ENCODE measurements at places on chromosomes 12 and 14.

DNA sequence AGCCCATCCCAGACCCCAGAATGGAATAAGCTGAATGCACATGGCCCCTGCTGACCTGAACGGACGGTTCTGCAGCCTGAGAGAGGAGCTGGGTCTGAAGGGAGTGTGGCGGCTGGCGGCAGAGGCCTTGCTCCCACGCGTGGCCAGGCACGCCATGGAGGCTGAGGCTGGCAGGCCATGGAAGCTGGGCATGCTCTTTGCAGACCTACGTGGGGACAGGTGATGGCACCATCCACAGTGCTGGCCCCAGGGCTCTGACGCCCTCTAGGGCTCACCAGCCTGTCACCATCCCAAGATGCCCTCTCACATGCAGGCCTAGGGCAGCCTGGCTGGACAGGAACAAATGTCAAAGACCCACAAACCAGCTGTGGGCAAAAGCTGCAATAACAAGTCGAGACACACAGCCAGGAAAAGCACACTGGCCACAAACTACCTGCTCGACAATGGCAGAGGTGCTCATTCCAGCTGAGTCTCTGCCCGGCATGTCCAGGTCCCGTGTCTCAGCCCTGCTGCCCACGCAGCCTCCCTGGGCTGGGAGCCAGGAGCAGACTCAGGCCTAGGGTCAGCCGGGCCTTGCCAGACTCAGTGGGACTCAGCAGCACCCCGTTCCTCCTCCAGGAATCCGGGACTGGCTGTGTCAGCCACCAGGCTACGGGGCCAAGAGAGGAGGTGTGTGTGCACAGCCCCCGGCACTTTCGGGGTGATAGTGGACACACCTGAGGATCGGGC, 19.7 kb downstream of the BTBD6 start:
- no peak for DNase-seq

GRCh38 chr14:22549981-22550673, 38.9 kb downstream of the DAD1 start:
- no peak for DNase-seq

DNA sequence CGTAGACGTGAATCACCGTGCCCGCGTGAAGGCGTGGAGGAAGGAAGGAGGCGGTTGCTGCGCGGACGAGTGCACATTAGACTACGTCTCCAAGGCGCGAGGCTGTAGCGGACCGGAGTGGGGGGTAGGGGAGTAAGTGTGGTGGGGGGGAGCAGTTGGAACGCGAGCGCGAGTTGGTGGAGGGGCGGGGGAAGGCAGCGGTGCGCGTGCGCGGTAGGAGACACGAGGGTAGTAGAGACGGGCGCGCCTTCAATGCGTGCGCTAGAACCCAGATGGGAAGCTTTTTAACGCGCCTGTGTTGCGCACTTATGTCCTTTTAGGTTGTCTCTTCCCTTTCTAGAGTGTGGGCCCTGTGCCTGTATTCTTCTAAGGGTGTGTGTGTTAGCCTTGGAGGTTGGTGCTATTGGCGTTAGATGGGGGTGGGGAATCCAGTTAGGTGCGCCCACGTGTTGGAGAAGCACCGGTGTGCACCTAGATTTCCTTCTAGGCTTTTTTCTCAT, 604 bp downstream of the EIF4B start:
- peak; percentile 80 for DNase-seq

- no peak for DNase-seq
Measured at GRCh38 chr14:91343051-91343450, 74.6 kb downstream of the CCDC88C start.

DNA sequence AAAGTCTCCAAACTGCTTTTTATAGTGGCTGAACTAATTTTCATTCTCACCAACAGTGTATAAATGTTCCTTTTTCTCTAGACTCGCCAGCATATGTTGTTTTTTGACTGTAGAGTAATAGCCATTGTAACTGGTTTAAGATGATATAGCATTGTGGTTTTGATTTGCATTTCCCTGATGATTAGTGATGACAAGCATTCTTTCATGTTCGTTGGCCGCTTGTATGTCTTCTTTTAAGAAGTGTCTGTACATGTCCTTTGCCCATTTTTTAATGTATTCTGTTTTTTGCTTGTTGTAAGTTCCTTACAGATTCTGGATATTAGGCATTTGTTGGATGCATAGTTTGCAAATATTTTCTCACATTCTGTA, 404.9 kb downstream of the FLRT2 start:
- no peak for DNase-seq

DNA sequence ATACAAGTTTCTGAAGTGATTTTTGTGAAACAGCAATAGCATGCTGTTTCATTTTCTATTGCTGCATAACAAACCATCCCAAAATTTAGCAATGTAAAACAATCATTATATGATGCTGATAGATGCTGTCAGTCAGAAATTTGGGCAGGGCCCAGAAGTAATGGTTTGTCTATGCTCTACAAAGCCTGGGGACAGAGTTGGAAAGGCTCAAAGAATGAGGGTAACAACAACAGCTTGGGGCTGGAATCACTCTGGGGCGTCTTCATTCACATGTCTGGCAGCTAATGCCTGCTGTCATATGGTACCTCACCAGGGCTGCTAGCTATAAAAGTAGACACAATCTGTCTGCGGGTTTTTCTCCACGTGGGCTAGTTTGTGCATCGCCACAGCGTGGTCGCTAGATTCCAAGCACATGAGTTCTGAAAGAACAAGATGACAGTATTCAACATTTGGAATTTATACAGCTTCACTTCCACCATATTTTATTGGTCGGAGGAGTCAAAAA, 176.5 kb downstream of the BMP4 start:
- no peak for DNase-seq

DNA sequence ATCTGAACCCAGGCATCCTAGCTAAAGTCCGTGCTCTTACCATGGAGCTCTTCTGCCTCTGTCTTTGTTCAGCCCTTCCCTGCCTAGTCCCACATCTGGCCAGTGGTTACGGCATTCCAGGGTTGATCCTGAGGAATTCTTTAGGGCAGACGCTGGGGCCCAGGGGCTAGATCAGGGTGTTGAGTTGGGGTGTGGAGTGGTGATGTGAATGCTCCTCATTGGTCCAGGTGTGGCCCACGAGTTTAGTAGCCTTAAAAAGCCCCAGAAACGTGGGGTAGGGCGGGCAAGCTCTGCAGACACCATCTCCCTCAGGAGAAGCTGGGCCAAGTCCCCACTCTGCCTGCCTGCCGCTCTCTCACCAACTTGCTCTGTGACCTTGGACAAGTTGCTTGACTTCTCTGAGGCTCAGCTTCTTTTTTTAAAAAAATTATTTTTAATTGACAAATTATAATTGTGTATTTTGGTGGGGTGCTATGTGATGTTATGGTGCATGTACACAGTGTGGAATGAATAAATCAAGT, 9.0 kb upstream of the SERPINA6 start:
- no peak for DNase-seq

DNA sequence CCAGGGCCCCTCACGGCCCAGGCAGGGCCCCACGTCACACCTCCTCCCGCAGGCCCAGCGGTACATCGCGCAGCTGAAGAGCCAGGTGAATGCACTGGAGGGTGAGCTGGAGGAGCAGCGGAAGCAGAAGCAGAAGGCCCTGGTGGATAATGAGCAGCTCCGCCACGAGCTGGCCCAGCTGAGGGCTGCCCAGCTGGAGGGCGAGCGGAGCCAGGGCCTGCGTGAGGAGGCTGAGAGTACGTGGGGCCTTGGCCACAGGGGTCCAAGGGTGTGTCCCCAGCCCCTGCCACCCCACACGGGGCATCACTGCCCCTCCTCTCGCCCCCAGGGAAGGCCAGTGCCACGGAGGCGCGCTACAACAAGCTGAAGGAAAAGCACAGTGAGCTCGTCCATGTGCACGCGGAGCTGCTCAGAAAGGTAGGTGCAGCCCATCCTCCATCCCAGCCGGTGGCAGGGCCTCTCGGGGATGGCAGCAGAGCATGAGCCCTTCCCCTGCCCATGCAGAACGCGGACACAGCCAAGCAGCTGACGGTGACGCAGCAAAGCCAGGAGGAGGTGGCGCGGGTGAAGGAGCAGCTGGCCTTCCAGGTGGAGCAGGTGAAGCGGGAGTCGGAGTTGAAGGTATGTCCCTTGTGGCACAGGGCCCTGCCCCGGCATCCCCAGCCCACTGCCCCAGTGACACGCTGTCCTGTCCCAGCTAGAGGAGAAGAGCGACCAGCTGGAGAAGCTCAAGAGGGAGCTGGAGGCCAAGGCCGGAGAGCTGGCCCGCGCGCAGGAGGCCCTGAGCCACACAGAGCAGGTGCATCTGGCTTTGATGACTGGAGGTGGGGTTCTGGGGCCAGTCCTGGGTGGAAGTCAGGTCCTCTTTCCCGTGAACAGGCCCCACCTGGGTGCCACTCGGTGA, 20.9 kb downstream of the HIP1R start:
- DNase-seq = no peak

- peak; percentile 87 for DNase-seq
Measured at GRCh38 chr14:52315355-52315718, 1.2 kb downstream of the PTGER2 start.

- DNase-seq = no peak
Measured at GRCh38 chr12:97017213-97017612, 110.2 kb downstream of the NEDD1 start.

- DNase-seq = no peak
Measured at GRCh38 chr12:5582018-5582417, 150.1 kb downstream of the NTF3 start.

DNA sequence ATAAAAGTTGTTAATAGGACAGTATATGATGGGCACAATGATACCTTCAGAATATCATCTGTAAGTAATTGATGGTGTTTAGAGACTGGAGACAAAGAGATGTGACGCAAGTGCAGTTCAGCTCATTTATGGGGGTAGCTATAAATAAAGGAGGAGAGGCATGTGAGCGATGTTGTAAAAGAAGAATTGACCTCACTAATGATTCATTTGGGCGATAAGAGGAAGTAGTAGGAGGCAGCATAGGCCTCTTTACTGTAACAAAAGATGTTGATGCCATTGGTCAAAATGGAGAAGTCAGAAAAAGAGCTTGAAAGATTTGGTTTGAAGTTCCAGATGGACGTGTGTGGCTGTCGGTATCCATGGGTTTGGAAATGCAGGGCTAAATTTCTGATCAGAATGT, 70.0 kb downstream of the FLRT2 start:
- DNase-seq = peak; percentile 98

All from inflammatory macrophage treated with lipopolysaccharide for 1 hour (primary cell).